ENCODE measurements at places on chromosomes 7 and 10.
A peak's percentile ranks its signal among the peaks of the same experiment; 100 is the strongest.

- DNase-seq = no peak
These were observed 92.6 kb downstream of the DGKI start for GRCh38 chr7:137753948-137754851.

DNA sequence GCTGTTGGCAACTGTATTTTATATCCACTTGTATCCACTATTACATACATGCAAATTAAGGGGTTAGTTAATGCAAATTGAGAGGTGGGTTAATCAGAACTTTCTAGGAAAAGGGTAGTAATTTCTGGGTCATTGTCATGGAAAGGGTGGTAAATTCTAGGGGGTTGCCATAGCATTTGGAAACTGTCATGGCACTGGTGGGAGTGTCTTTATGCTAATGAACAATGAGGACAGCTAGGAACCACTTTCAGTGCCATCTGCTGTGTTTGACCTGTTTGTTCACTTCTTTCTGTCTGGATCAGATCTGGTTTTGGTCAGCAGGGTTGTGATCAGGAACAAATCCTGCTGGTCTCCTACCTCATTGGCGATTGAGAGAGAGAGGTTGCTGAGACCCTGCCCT, 283.3 kb upstream of the PRKCQ start:
- no peak for DNase-seq

- DNase-seq = no peak
These were observed 39.6 kb downstream of the COL26A1 start for GRCh38 chr7:101402081-101402779.

DNA sequence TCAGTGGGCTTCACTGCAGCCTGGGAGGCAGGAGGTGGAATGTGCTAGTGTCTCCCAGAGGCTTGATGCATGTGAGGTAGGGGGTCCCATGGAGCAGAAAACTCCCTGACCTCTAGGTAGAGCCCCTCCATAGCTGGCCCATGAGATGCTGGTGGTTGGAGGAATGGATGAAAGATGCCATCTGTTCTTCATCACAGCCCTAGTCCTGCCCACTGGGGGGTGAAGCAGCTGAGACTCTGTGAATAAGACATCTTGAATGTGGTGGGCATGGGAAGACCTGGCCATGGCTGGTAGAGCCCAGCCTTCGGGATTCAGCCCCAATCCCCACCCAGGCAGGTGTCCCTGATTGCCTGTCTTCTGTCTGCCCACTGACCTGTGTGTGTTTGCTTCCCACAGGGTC, 92.5 kb downstream of the COL13A1 start:
- no peak for DNase-seq

DNA sequence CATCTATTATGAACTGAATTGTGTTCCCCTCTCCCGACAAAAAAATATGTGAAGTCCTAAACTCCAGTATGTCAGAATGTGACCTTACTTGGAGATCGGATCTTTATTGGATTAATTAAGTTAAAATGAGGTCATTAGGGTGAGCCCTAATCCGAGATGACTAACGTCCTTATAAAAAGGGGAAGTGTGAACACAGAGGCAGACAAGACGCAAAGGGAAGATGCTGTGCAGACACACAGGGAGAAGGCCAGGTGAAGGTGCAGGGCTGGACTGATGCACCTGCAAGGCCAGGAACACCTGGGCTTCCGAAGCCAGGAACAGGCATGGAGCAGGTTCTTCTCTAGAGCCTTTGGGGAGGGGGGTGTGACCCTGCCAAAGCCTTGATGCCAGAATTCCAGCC, 187.8 kb downstream of the PARD3 start:
- no peak for DNase-seq

GRCh38 chr10:62048919-62049623, 147.6 kb downstream of the ARID5B start:
- peak; percentile 16 for DNase-seq

GRCh38 chr10:68419376-68419775, 12.3 kb upstream of the RUFY2 start:
- DNase-seq = no peak

DNA sequence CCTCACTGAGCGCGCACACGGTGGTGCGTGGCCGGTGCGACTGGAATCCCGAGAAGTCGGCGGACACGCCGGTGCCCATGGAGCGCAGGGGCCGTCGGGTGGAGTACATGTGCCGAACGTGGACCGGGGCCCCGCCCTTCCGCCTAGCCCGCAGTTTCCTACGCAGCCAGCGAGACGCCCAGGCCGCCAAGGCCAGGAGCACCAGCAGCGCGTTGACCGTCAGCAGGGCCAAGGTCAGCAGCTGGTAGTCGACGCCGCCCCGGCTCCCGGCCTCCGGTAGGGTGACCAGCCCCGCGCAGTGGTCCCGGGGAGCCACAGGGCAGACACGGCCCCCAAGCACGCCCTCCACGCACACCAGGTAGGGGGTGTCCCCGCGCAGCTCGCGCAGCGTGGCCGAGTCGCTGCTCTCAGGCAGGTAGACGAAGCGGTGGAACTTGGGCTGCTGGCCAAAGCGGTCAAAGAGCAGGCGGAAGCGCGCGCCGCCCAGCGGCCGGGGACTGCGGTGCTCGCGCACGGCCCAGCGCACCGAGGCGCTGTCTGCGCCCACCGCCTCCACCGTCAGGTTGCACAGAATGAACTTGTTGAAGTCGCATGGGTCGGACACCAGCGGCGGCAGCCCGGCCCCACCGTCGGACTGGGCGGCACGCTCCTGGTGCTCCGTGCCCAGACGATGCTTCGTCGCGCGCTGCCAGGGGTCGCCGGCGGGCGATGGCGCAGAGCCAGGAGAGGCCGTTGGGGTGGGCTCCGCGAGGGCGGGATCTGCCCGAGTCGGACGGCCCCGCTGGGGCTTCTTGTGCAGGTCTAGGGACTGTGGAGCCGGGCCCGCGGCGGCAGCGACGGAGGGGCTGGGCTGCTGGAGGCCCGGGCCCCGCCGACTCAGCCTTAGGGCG, 2.2 kb downstream of the TRIL start:
- DNase-seq = peak; percentile 63

DNA sequence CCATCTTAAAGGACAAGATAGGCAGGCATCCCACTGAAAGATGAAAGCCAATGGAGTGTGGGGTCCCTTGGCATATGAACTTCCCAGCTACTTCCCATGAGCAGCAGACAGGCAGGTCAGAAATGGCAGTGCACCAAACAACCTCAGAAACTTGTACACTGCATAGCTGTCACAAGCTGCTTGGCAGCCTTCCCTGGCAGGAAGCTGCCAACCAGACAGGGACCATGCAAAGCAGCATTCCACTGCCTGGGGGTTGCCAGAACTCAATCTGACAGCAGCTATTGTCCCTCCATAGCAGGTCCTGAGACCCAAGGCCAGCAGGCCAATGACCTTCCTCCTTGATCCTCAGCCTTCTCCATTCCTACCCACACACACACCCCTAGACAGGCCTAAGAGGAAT, 139.5 kb downstream of the PLCE1 start:
- DNase-seq = no peak

DNA sequence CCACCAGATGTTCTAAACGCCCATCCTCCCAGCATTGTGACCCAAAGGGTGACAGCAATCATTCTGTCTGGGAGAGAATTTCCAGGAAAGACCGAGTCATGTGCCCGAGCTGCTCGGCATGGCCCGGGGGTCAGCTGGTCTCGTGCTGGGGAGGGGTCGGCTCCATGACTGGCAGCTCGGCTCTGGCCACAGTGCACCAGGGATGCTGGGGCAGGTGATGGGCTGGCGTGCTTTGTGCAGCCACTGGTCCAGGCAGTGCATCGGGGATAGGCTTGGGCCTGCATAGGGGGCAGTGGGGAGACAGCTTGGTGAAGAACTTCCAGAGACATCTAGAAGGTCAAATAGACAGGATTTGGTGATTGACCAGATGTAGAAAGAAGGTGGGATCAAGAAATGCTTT, 39.2 kb upstream of the PSMG3 start:
- no peak for DNase-seq

DNA sequence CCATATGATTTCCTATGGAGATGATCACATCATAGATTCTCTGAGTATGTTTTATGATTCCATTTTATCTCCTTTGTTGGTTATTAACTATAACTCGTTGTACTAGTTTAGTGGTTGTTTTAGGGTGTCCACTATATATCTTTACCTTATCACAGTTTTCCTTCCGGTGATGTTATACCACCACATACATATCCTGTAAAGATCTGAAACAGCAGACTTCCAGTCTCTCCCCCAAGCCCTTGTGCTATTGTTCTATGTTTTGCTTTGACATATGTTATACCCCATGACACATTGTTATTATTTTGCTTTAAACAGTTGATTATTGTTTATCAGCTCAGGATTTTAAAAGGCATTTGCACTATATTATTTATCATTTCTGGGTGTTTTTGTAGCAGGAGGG, 7.3 kb downstream of the IL15RA start:
- DNase-seq = no peak

DNA sequence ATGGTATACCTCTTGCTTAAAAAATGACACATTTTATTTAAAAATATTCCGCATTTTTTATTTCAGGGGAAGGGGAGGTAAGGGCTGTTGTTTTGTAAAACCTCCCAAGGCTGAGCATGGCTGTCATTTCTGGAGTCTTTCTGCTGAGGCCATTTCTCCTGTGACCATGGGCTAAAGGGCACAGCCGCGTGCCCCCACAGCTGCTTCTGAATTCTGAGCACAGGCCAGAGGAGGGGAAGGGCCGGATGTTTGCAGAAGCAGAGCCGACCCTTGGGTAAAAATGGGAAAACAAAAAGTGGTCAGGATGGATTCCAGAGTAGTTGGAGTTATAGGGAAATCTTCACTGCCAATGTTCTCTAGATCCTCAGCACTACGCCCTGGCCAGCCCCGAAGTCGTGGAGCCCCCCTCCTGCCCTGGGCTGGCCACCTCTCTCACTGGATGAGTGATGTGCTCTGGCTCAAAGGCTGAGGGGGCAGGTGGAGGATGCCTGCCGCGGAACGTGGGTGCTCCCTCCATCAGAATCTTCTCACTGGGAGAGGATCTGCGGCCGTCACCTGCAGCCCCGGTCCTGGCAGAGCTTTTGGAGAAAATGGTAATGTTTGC, 131.3 kb upstream of the ZEB1 start:
- DNase-seq = no peak

GRCh38 chr7:36391436-36392198, 2.0 kb downstream of the ANLN start:
- DNase-seq = peak; percentile 61

DNA sequence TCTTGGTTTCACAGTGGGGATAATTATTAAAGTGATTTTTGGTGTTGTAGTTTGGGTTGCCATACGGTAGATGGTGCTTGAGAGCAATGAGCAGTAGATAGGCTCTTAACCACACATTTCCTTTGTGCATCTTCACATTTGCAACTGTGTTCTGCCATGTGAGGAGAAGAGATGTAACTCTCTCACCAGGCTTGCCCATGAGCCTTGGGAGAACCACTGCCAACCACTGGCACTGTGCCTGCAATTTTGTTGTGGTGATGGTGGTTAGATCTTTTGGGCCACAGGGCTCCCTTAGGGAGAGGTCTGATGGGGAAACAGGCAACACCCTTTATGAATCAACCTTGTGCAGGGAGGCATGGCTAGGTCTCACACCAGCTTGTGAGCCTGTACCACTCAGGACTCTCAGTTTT, 204.3 kb downstream of the CCDC7 start:
- DNase-seq = no peak

- no peak for DNase-seq
These were observed 310.9 kb upstream of the ZNF32 start for GRCh38 chr10:43959364-43960134.

GRCh38 chr7:47496666-47497065, 85.2 kb downstream of the TNS3 start:
- no peak for DNase-seq

- peak; percentile 86 for DNase-seq
These were observed 189.3 kb downstream of the POLR1F start for GRCh38 chr7:19519443-19520021.

DNA sequence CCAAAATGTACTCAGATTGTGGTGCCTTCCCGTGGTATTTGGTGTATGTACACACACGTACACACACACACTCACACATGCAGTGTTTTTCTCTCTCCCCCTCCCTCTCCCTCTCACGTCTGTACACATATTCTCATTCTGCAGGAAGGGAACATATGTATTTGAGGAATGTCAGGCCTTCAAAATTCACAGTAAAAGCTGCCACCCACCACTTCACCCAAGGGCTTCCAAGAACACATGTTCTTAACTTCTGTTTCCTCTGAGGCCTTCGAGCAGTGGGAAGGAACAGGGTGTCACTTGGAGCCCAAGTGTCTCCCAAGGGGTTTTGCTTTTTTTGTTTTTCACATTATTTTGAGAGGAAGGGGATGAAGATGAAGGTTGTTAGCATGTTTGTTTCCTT, 198.9 kb downstream of the TCF7L2 start:
- DNase-seq = no peak

DNA sequence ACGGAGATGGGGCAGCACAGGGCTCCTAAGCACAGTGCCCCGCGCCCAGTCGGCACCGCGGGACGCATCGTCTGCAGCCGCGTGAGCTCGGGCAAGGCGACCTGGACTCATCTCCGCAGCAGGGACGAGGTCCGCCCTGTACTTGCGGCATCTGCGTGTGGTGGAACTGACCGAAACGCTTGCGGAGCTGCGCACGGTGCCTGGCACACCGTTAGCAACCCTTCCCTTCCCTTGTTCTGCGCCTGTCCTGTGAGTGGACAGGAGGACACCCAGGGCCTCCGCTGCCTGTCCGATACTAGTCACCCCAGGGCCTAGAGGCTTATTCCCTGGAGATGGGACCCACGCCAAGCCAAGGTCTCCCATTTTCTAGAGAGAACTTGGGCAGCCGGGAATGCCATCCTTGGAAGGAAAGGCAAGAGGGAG, 98.5 kb downstream of the WDR11 start:
- no peak for DNase-seq

- no peak for DNase-seq
These were observed 212.6 kb downstream of the FOXP2 start for GRCh38 chr7:114627231-114627630.

DNA sequence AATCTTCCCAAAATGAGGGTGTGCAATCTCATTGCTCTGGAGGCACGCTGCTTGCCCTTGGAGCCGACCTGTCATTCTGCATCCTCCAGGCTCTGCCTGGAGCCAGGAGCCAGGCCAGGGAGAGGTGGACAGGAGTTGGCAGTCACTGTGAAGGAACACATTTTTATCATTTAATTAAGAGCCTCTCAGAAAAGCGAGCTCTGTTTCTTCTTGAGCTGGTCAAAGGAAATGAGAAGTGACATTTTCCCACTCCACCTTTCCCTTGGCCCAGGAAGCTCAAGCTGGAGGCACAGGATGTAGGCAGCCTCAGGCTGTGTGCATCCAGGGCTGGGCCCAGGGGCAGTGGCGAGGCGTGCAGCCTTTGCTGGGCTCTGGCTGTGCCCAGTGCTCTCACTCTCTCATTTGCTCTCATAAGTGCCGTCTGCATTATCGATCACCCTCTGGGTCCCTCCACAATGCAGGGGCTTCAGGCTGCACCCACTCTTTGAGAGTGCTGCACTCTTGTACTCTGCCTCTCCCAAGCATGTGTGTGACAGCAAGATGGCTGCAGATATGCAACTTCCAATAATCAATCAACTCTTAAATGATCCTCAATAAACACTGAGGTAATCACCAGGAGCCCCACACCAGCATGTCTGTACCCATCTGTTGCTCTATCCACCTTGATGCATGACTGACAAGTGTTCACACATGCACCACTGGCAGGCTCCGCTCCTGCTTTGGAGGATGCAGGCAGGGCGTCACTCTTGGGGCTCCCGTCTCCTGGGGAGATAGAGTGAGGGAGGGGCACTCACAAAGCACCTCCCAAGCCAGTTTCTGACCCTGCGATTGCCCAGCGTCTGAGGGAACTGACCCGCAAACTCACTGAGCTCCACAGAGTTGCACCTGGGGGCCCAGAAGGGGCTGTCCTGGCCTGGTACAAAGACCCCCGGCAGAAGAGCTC, 171.4 kb downstream of the ZNF248 start:
- DNase-seq = no peak

Measured in NCI-H2081 (cell line).